Left lung (tissue), 14 donors: ENCODE measurements at places on chromosomes 7 and 10. TPM values are rescaled to one million over a fixed set of nuclear protein-coding genes. Genes with fewer than 3 reads are reported as not detected.

Gene SLC13A1
- polyA plus RNA-seq = 0.04 TPM

DNA sequence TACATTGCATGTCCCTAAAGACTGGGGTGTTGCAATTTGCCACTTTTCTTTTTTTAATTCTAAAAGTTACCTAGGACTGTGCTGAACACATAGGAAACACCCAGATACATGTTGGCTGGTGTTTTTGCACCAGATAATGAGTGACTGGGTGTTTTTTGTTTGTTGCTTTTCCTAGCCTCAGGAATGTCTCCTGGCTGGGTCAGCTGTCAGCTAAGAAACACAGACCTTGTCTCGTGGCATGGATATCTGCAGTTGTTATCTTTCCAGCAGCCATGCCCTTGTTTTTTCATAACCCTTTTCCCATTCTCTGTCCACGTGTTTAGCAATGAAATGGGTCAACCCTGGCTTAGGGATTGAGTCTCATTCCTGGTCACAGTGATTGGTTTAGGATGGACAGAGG is 433.9 kb upstream of the ZMIZ1 start:
- no peak for DNase-seq

GRCh38 chr7:44667190-44667589 is 60.8 kb downstream of the OGDH start:
- DNase-seq = no peak

GRCh38 chr10:122468926-122469781 is 7.8 kb downstream of the HTRA1 start:
- no peak for DNase-seq

Gene SFRP5
- 1.3 TPM for polyA plus RNA-seq

GRCh38 chr10:85611746-85612377 is 754.7 kb downstream of the GRID1 start:
- DNase-seq = peak; percentile 40

- no peak for DNase-seq
Measured at GRCh38 chr7:81902536-81902935, 132.7 kb upstream of the HGF start.

GRCh38 chr7:51113560-51113959 is 203.0 kb downstream of the COBL start:
- DNase-seq = no peak
